BJ (cell line): ENCODE measurements at places on chromosomes 7 and 10.

- no peak for DNase-seq
Measured at GRCh38 chr10:75682649-75683557, 251.5 kb downstream of the LRMDA start.

DNA sequence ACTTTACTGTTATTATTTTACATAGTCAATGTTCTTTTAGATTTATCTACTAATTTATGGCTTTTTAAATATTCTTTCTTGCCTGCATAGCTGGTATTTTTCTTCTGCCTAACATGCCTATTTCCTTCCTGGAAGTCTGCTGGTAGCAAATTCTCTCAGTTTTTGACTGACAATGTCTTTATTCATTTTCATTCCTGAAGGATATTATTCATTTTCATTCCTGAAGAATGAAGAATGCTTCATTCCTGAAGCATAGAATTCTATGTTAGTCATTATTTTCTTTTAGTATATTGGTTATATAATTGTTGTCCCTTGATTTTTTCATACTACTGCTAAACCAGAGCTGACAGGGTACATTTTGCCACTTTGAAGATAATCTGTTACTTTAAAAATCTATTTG is 41.8 kb downstream of the TMEM168 start:
- no peak for DNase-seq

- DNase-seq, result no peak
Measured at GRCh38 chr10:103637011-103637410, 143.5 kb downstream of the NEURL1 start.

- no peak for DNase-seq
Measured at GRCh38 chr7:141076377-141076776, 2.5 kb downstream of the TMEM178B start.

DNA sequence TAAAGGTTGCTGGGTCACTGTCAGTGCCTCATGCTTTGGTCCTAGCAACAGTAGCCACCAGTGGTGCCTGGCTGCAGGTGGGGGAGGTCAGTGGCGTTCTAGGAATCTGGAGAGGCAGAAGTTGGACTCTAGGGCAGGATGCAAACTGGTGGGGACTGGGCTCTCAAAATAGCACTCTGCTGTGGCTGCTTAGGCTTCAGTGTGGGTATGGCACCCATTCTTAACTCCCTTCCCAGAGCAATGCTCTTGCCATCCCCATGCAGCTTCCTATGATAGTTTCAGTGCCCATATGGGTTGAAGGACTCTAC is 330.8 kb downstream of the PCDH15 start:
- DNase-seq, result no peak

GRCh38 chr7:54330216-54330800 is 211.9 kb upstream of the VSTM2A start:
- DNase-seq, result no peak

GRCh38 chr10:131982185-131982756 is 548 bp upstream of the BNIP3 start:
- DNase-seq, result no peak

- DNase-seq, result no peak
Measured at GRCh38 chr7:101848208-101848951, 31.0 kb downstream of the CUX1 start.

DNA sequence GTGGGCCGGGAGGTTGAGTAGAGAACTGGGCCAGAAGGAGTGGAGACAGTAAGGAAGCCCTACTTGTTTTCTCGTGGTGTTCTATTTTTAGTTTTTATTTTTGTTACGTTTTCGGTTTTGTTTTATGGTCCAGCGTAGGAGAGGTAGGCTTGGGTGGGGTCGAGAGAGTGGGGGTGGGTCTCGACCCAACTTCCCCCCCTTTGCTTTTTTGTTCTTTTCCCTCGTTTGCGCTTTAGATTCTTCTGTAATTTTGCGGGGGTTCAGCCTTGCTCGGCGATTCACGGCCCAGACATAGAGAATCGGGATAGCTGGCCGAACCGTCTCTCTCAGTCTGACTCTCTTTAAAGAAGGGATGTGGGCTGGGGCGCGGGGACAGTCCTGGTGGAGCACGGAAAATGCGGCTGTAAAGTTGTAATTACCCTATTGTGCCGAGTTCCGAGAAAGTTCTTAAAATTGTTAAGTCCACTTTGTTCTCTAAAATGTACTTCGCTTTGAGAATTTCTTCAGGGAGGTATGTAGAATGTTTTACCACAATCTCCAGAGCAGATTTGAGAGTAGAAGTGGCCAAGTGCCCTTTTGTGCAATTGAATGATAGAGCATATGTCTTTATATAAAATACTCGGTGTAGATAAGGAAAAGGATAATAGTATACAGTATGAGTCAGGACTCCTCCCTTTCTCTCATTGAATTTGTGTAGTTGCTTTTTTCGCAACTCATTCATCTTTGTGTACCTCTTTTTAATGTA is 816 bp downstream of the DMTF1 start:
- DNase-seq, result no peak

DNA sequence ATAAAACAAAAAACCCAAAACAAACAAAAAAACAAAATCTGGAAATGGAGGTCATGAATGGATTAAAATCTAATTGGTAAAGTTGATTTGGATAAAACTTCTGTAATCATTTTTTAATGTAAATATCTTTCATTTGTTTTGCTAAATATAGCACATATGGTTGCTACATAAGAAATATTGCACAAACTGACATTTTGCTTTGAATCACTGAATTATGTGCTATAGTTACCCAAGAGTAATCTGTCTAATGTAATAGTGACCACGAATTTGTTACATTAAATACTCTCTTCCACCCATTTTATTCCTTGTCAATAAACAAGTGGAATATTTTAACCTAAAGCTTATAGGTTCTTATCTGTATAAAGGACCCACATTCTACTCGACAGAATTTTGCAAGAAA is 6.2 kb downstream of the CFAP58 start:
- no peak for DNase-seq

DNA sequence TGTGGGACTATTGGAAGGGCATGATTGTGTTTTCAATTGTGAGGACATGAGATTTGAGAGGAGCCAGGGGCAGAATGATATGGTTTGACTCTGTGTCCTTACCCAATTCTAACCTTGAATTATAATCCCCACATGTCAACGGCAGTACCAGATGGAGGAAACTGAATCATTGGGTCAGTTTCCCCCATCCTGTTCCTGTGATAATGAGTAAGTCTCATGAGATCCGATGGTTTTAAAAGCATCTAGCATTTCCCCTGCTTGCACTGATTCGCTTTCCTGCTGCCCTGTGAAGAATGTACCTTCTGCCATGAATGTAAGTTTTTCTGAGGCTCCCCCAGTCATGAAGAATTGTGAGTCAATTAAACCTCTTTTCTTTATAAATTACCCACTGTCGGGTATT is 1367.1 kb downstream of the XPNPEP1 start:
- no peak for DNase-seq

GRCh38 chr10:122190176-122190943 is 80.7 kb upstream of the BTBD16 start:
- peak; percentile 52 for DNase-seq

- DNase-seq, result no peak
Measured at GRCh38 chr10:45653454-45653853, 19.1 kb downstream of the ZFAND4 start.

DNA sequence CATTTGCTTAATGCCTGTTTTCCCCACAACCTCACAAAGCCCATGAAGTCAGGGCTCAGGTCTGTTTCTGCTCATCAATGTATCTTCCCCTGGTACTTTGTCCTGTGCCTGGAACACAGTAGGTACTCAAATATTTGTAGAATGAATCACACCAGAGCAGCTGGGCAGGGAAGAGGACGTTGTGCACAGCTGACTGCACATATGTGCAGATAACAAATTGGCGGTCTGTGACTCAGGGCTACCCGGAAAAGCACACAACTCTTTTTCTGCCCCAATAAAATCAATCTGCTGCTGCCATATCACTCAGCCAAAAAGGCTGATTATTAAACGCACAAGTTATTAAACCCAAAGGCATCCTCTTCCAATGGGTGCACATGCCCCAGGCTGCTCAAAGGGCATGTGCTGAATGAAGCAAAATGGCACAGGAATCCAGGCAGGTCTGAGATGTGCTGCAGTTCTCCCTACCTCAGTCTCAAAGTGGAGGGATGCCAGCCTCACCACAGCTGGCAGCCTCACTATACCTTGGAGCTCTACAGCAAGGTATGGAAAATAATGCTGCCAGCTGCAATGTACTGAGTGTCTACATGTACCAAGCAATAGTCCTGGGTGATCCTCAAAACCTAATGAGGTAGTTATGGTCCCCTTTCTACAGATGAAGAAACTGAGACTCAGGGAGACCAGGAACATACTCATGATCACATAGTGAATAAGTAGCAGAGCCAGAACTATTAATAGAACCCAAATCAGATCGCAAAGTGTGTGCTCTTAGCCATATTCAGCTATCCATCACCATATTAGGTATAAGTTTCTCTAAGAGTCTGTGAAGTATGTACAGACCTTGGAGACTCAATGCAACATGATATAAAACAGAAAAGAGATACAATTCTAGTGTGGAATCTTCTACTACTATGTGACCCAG is 43.4 kb downstream of the SORBS1 start:
- no peak for DNase-seq

DNA sequence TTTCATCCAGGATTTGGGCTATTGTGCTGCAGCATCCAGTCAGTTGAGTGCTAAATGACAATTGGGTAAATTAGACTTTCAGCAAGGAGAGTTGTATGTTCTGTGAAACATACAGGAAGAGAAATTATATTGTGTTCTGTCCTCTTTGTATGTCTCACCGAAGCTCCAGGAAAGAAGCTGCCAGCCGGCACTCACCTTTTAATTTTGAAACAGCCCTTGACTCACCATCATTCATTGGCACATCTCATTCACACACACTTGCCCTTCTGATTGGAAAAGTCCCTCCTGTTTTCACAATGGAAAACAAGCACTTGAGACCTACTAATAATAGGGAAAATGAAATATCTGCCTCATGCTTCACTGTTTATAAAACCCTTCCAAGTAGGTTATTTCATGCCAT is 495.6 kb downstream of the RPS24 start:
- DNase-seq, result no peak

GRCh38 chr7:73827567-73828106 is 3.2 kb upstream of the CLDN4 start:
- no peak for DNase-seq

DNA sequence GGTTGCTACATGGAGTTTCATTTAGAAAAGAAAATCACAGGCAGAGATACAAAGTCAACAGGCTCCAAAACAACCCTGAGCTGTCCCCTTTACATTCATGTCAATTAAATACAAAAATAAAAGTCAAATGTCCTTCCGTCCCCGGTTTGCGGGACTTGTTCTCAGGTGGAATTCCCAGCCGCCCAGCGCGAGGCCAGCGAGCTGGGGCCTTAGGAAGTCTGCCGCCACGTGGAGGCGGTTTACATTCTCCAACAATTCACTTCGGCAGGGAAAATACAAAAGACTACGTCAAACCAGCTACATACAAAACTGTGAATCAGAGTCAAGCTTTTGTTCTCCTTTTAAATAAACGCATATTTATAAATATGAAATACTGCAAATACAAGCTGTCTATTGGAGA is 25.3 kb upstream of the DDC start:
- no peak for DNase-seq

DNA sequence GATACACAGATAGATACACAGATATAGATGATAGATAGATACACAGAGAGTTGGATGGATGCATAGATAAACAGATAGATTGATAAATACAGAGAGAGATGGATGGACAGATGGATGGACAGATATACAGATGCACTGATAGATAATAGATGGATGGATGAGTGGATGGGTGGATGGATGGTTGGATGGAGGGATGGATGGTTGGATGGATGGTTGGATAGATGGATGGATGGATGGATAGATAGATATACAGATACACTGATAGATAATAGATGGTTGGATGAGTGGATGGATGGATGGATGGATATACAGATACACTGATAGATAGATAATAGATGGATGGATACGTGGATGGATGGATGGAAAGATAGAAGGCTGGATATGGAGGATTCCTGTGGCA is 290.0 kb upstream of the SHH start:
- no peak for DNase-seq

- DNase-seq, result no peak
Measured at GRCh38 chr7:34207810-34208209, 302.5 kb downstream of the BMPER start.

GRCh38 chr7:11623093-11623678 is 208.8 kb downstream of the THSD7A start:
- DNase-seq, result no peak

DNA sequence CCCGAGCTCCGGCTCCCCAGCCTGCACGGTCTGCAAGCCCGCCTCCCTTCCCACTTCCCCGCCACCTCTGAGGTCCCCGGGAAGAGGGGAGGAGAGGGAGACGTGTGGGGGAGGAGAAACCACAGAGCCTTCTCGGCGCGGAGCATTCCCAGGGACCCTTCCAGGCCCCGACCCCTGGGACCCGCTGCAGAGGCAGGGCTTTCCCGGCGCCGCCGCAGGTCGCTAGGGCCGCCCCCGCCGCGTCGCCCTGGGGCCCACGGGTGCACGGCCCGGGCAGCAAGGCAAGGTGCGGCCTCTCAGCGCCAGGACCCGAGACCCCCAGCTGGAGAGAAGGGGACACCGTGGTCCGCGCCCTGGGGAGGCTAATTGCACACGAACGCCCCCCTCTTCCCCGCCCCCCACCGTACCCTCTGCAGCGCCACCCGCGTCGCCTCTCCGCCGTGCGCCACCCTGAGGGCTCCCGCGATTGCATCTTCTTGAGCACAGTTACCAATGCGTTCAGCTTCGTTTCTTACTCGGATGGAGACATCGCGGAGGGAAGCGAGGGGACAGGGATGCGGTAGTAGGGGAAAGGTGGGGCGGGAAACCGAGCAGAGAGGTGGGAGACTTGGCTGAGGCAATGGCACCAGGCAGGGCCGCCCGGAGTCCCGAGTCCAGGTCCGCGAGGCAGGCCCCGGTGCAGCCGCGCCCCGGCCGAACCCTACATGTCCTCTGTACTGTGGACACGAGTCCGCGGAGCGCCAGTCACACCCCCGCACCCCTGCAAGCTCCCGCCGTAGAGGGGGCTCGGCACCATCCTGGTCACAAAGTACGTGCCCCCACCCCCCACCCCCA is 28.9 kb downstream of the SKIDA1 start:
- DNase-seq, result no peak

GRCh38 chr7:19560111-19560883 is 148.5 kb downstream of the POLR1F start:
- DNase-seq, result no peak

- DNase-seq, result no peak
Measured at GRCh38 chr10:101050208-101051069, 11.3 kb upstream of the KAZALD1 start.

DNA sequence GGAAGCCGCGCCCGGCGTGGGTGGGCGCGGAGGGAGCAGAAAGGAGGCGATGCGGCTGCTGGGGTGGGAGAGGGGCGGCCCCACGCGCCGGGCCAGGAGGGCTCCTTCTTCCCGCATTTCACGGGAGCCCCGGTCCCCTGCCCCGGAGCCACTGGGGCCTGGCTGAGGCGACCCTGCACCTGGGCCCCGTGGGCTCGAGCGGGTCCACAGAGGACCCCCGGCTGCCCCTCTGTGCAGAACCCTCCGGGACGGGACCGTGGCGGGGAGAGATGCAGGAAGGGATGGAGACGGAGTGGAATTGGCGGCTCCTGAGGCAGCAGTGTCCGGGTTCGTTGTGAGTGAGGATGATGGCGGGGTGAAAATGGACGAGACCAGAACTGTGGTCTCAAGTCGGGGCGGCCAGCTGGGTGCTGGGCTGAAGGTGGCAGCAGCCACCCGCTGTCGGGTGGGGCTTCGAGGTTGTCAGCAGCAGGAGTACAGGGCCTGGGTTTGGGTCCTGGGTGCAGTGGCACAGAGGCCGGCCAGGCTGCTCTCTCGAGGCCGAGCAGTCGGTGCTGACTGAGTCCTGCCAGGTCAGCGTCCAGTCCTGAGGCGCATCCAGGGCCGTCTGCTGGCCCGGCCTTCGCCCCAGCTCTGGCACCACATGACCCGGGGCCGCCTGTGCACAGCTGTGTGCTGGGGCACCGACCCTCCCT is 80.4 kb downstream of the VIPR2 start:
- no peak for DNase-seq

- no peak for DNase-seq
Measured at GRCh38 chr10:131722525-131723264, 178.1 kb upstream of the PPP2R2D start.
